CD4-positive, CD25-positive, alpha-beta regulatory T cell (primary cell): ENCODE measurements at places on chromosomes 4 and X. TPM values are rescaled to one million over a fixed set of nuclear protein-coding genes. Genes with fewer than 3 reads are reported as not detected.

- peaks cover 4% of the 10 kb centered on the region for H3K36me3 ChIP-seq
- H3K27ac ChIP-seq = no peak overlapping the region
- H3K4me1 ChIP-seq = no peaks in the 10 kb centered on the region
- DNase-seq = no peak
- H3K4me3 ChIP-seq = no peak overlapping the region
These were observed 9.0 kb upstream of the HNRNPD start for GRCh38 chr4:82382751-82383150.

- no peaks in the 10 kb centered on the region for H3K4me1 ChIP-seq
- H3K27ac ChIP-seq = peak overlapping the region; percentile 19
- no peaks in the 10 kb centered on the region for H3K36me3 ChIP-seq
- H3K27me3 ChIP-seq = no peaks in the 10 kb centered on the region
- DNase-seq = peak; percentile 73
- peak overlapping the region; percentile 58 for H3K4me3 ChIP-seq
These were observed 763.0 kb downstream of the DMD start for GRCh38 chrX:32448320-32448719.

GRCh38 chr4:48780865-48781214 is 761 bp upstream of the FRYL start:
- peak overlapping the region; percentile 90 for H3K27ac ChIP-seq
- DNase-seq = peak; percentile 51
- peaks cover 37% of the 10 kb centered on the region for H3K4me1 ChIP-seq
- H3K4me3 ChIP-seq = peak overlapping the region; percentile 97
- H3K36me3 ChIP-seq = no peaks in the 10 kb centered on the region

DNA sequence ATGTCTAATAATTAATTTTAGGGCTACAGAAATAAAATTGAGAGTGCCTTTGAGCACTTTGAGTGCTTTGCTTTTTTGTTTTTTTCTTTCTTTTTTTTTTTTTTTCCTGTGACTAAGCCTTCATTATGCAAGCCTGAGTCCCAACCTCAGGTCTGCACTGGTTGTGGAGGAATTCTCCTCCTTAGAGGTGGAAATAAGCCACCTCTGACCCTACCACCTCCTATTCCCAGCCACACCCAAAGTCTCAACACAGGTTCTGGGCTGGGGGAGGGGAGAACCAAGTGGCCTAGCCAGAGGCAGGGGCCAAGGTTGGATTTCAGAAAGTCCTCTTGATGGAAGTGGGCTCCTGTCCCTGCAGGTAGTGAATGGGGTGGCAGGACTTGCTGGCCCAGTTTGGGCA is 180.2 kb downstream of the ARAP2 start:
- no peak overlapping the region for H3K27ac ChIP-seq
- H3K4me1 ChIP-seq = no peaks in the 10 kb centered on the region
- no peak for DNase-seq
- peaks cover 20% of the 10 kb centered on the region for H3K36me3 ChIP-seq

DNA sequence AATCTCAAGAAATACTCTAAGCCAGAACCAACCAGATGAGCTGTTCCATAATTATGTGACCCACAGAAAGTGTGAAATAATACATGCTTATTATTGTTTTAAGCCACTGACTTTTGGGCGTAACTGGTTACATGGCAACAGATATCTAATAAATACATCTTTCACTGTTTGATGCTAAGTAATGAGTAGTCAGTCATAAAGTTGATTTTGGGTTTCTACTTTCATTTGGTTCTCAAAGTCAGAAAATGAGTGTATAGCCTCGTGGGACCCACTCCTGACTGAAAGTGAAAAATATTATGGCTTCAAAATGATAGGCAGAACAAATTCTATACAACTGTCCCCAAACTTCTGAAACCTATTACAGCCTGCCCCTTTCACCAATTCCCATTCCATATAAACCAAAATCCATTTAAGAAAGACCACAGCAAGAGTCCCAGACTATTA is 88.0 kb upstream of the CBR4 start:
- no peak for DNase-seq
- no peak overlapping the region for H3K4me3 ChIP-seq
- no peaks in the 10 kb centered on the region for H3K36me3 ChIP-seq
- H3K4me1 ChIP-seq = no peaks in the 10 kb centered on the region
- H3K27ac ChIP-seq = no peak overlapping the region
- peaks cover 2% of the 10 kb centered on the region for H3K27me3 ChIP-seq

GRCh38 chrX:96181605-96182004 is 503.0 kb upstream of the DIAPH2 start:
- H3K27me3 ChIP-seq = no peaks in the 10 kb centered on the region
- no peaks in the 10 kb centered on the region for H3K4me1 ChIP-seq
- DNase-seq = no peak
- no peak overlapping the region for H3K27ac ChIP-seq
- no peaks in the 10 kb centered on the region for H3K36me3 ChIP-seq

GRCh38 chr4:70399319-70399718 is 1.6 kb downstream of the OPRPN start:
- no peak overlapping the region for H3K27ac ChIP-seq
- no peak overlapping the region for H3K4me3 ChIP-seq
- H3K4me1 ChIP-seq = no peaks in the 10 kb centered on the region
- no peak for DNase-seq

- no peak overlapping the region for H3K4me3 ChIP-seq
- no peak for DNase-seq
- H3K27me3 ChIP-seq = no peaks in the 10 kb centered on the region
- no peaks in the 10 kb centered on the region for H3K36me3 ChIP-seq
These were observed 234.4 kb upstream of the ITM2A start for GRCh38 chrX:79601341-79602131.

DNA sequence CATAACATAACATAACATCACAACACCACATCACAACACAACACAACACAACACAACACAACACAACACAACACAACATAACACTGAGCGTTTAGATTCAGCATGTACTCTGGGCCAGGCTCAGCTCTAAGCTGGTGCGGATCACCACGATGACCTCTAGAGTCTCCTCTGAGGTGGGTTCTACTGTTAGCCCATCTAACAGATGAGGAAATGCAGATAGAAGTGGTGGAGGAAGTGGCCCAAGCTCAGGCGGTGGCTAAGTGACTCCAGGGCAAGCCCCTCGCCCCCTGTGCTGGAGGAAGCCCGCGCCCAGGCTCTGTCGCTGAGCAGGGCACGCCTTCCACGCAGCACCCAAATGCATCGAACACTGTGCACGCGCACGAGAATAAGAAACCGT is 45.3 kb upstream of the CDKN2AIP start:
- H3K27me3 ChIP-seq = peaks cover 3% of the 10 kb centered on the region
- H3K36me3 ChIP-seq = no peaks in the 10 kb centered on the region
- DNase-seq = no peak
- no peak overlapping the region for H3K4me3 ChIP-seq
- H3K27ac ChIP-seq = no peak overlapping the region

DNA sequence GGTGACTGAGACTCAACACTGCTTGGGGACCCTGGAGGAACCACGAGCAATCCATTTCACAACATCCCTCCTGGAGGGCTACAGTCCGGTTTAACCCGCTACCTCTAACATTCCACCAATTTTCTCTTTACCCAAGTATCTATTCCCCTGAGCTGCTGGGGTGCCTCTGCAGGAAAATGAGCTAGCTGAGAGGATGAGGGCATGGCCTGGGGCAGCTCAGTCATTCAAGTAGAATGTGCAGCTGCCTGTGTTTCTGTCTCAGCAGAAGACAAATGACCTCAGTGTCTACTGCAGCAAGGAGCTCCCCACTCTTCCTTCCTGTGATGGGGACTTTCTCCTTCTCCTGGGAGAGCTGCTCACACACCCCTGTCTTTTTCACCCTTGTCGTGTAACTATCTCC is 120.8 kb downstream of the ZNF518B start:
- no peaks in the 10 kb centered on the region for H3K4me1 ChIP-seq
- no peak overlapping the region for H3K4me3 ChIP-seq
- no peak overlapping the region for H3K27ac ChIP-seq
- no peaks in the 10 kb centered on the region for H3K36me3 ChIP-seq
- no peak for DNase-seq

GRCh38 chrX:99933865-99934264 is 476.2 kb downstream of the PCDH19 start:
- no peak overlapping the region for H3K27ac ChIP-seq
- H3K36me3 ChIP-seq = no peaks in the 10 kb centered on the region
- no peaks in the 10 kb centered on the region for H3K4me1 ChIP-seq

- no peak overlapping the region for H3K27ac ChIP-seq
- H3K36me3 ChIP-seq = no peaks in the 10 kb centered on the region
- DNase-seq = no peak
These were observed 12.7 kb downstream of the KLHL34 start for GRCh38 chrX:21645431-21645830.

DNA sequence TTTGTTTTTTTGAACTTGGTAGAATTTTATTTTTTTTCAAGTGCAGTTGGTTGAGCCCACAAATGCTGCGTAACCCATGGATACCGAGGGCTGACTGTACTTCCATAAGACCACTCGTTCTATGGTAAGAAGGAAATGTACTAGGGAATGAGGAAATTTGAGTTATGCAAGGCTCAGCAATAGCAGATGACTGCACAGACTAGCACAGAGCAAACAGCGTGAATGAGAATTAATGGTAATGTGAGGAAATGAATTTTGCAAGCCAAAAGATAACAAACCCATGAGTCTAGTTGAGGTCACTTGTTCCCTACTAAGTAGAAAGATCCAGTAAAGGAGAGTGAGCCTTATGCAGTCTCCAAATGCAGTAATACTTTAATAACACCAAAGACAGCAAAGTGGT is 17.4 kb downstream of the GSPT2 start:
- no peaks in the 10 kb centered on the region for H3K4me1 ChIP-seq
- H3K27me3 ChIP-seq = peaks cover 4% of the 10 kb centered on the region
- H3K27ac ChIP-seq = no peak overlapping the region
- H3K4me3 ChIP-seq = no peak overlapping the region

DNA sequence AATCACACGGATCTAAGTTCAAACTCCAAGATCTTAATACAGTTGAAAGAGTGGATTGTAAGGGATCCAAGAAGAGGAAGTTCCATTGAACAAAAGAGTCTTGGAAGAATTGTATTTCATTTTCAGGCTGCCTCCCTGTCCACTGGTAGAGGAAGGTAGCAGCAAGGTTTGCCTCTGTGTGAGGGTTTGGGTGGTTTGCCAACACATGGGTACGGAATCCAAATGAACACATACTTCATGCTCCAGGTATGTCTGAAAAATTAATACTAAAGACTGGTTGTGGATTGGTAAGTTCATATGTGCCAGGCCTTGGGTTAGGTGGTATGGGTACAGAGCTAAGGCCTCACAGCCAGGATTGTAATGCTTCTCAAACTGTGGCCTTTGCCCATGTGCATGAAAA is 523.6 kb upstream of the BOD1L1 start:
- no peaks in the 10 kb centered on the region for H3K27me3 ChIP-seq
- no peak for DNase-seq
- no peak overlapping the region for H3K27ac ChIP-seq
- no peaks in the 10 kb centered on the region for H3K4me1 ChIP-seq
- no peak overlapping the region for H3K4me3 ChIP-seq

DNA sequence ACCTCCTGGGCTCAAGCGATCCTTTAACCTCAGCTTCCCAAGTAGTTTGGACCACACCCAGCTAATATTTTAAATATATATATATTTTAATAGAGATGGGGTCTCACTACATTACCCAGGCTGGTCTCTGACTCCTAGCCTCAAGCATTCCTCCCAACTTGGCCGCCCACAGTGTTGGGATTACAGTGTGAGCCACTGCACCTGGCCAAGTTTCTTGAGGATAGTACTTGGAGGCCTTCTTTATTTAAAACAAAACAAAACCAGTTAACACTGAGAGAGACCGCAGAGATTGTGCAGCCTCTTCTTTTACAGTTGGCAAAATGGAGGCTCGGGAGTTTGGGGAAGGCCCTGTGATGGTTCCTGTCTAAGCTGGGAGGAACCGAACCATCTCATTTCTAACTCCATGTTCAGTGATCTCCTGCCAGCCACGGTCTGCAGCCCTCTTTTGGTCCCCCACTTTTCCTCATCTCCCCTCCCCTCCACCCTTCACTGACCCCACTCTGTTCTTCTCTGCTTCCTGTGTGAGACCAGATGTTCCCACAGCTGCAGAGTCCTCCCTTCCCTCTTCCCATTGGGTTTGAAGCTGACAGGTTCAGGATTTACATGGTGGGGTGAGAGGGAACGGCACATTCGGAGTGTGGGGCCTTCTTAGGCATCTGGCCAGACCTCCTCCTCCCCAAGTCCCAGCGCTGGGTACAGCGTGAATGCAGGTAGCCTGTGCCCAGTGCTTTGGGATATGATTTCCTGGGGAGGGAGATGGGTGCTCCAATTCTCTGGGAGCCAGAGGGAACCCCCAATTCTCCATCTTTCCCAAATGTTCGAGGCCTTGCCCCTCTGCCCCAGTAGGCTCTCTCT is 1.4 kb upstream of the SORCS2 start:
- no peak for DNase-seq
- H3K27ac ChIP-seq = no peak overlapping the region
- H3K36me3 ChIP-seq = no peaks in the 10 kb centered on the region
- H3K4me1 ChIP-seq = peaks cover 6% of the 10 kb centered on the region

GRCh38 chr4:617644-618641 is 7.4 kb upstream of the PDE6B start:
- no peaks in the 10 kb centered on the region for H3K4me1 ChIP-seq
- H3K27ac ChIP-seq = no peak overlapping the region
- no peak overlapping the region for H3K4me3 ChIP-seq
- H3K36me3 ChIP-seq = no peaks in the 10 kb centered on the region
- H3K27me3 ChIP-seq = no peaks in the 10 kb centered on the region
- no peak for DNase-seq

- H3K36me3 ChIP-seq = no peaks in the 10 kb centered on the region
- H3K27ac ChIP-seq = no peak overlapping the region
- DNase-seq = no peak
- no peaks in the 10 kb centered on the region for H3K4me1 ChIP-seq
- H3K4me3 ChIP-seq = no peak overlapping the region
These were observed 2.2 kb downstream of the PLXNB3 start for GRCh38 chrX:153766098-153766817.

GRCh38 chr4:10117359-10118047 is 904 bp upstream of the WDR1 start:
- peaks cover 58% of the 10 kb centered on the region for H3K4me1 ChIP-seq
- H3K27me3 ChIP-seq = no peaks in the 10 kb centered on the region
- H3K4me3 ChIP-seq = peak overlapping the region; percentile 75

DNA sequence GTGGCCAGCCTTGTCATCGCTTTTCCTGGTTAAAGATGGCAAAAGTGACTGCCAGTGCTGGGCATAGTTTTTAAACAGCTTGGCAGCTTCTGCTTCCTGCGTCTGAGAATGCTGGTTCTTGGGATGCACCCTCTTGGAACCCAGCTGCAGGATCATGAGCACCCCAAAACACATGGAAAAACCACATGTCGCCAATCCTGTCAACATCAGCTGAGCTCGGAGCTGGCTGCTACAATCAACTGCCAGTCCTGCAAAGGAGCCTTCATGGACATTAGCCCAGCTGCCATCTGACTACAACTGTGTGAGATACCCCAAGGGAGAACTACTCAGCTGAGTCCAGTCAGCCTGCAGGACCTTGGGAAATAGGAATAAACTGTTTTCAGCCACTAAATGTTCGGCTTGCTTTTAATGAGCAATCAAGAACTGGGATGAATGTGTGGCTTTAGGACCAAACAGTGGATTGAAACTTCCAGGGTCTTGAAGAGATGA is 31.0 kb downstream of the OSTC start:
- no peaks in the 10 kb centered on the region for H3K4me1 ChIP-seq
- DNase-seq = no peak
- H3K4me3 ChIP-seq = no peak overlapping the region
- no peaks in the 10 kb centered on the region for H3K36me3 ChIP-seq
- no peak overlapping the region for H3K27ac ChIP-seq
- no peaks in the 10 kb centered on the region for H3K27me3 ChIP-seq

Gene KIT
- 0.49 TPM for total RNA-seq

Gene TMEM131L
- total RNA-seq = 86.4 TPM

Gene ENPEP
- total RNA-seq = 0.25 TPM

Gene MAGEA1
- not detected for total RNA-seq

Gene SYAP1
- total RNA-seq = 69.9 TPM

Gene CLCN4
- 0.37 TPM for total RNA-seq

Gene MAGEA10
- not detected for total RNA-seq

Gene P2RY4
- total RNA-seq = 0.39 TPM

Gene TCEAL7
- total RNA-seq = not detected
